Activated CD8-positive, alpha-beta T cell treated with anti-CD3 and anti-CD28 coated beads for 36 hours (primary cell): ENCODE measurements at places on chromosomes 2 and 18.

DNA sequence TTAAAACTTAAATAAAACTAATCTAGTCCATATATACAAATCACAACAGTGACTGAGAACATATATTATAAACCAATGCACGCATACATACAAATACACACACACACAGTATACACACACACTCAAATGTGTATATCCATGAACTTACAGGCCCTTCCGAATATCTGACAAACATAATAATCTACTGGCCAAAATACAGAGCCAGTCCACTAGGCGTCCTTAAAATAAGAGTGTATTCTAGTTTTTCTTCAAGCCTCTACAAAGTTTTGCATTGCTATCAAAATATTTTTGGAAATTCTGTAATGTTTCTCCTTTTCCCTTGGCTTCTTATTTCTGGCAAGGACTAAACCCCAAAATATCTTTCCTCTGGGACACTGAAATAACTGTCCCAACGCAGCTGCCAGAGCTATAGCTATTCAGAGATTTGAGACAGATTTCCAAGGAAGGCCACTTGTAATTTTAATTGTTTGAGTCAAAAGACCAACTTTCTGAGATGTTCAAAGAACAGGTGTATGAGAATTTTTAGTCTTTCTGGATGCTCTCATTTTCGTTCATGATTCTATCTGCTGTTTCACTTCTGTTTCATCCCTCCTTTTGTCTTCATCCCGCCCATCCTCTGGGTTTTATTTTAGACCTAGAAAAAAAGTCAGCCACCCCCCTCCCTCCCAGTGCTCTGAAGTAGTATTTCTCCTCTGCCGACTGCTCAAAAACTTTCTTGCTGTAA lies 24.1 kb upstream of the SP3 start:
- no peak overlapping the region for H3K4me3 ChIP-seq
- H3K27me3 ChIP-seq = no peaks in the 10 kb centered on the region
- H3K27ac ChIP-seq = no peak overlapping the region
- no peaks in the 10 kb centered on the region for H3K36me3 ChIP-seq
- peaks cover 4% of the 10 kb centered on the region for H3K4me1 ChIP-seq

DNA sequence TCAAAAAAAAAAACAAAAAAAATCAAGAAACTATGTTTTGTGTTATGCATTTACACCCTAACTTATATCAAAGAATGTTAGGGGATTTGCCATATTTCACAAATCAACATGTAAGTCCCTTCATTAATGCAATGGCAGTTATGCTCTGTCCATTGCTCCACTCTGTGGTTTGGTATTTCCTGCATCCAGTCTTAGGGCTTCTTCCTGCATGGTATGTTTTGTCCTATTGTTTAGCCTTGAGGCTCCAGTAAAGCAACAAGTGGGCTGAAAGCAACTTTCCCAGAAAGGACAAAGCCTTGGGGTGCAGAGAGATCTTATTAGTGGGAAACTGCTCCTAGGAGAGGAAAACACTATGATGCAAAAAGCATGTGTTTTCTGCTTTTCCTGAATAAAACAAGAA lies 474.1 kb downstream of the IRS1 start:
- no peaks in the 10 kb centered on the region for H3K36me3 ChIP-seq
- no peak for DNase-seq
- no peak overlapping the region for H3K27ac ChIP-seq
- no peak overlapping the region for H3K4me3 ChIP-seq

DNA sequence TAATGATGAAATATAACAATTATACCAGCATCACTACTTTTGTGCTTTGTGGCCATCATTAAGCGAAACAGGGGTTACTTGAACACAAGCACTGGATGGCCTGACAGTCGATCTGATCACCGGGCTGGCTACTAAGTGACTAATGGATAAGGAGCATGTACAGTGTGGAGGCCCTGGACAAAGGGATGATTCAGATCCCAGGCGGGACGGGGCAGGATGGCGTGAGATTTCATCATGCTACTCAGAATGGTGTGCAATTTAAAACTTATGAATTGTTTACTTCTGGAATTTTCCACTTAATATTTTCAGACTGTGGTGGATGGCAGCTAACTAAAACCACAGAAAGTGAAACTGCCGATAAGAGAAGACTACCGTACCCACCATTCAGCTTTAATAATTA lies 7.0 kb upstream of the CLIP4 start:
- no peak overlapping the region for H3K4me3 ChIP-seq
- peaks cover 6% of the 10 kb centered on the region for H3K4me1 ChIP-seq
- no peak overlapping the region for H3K27ac ChIP-seq
- H3K27me3 ChIP-seq = no peaks in the 10 kb centered on the region
- H3K36me3 ChIP-seq = no peaks in the 10 kb centered on the region

GRCh38 chr2:232052591-232052990 lies 91.1 kb downstream of the DIS3L2 start:
- H3K4me1 ChIP-seq = peaks cover 6% of the 10 kb centered on the region
- no peaks in the 10 kb centered on the region for H3K27me3 ChIP-seq
- H3K4me3 ChIP-seq = no peak overlapping the region
- no peak for DNase-seq
- H3K36me3 ChIP-seq = peaks cover 7% of the 10 kb centered on the region
- H3K27ac ChIP-seq = no peak overlapping the region
